Large intestine (tissue), 12 donors: ENCODE measurements at places on chromosomes 2 and 18.

DNA sequence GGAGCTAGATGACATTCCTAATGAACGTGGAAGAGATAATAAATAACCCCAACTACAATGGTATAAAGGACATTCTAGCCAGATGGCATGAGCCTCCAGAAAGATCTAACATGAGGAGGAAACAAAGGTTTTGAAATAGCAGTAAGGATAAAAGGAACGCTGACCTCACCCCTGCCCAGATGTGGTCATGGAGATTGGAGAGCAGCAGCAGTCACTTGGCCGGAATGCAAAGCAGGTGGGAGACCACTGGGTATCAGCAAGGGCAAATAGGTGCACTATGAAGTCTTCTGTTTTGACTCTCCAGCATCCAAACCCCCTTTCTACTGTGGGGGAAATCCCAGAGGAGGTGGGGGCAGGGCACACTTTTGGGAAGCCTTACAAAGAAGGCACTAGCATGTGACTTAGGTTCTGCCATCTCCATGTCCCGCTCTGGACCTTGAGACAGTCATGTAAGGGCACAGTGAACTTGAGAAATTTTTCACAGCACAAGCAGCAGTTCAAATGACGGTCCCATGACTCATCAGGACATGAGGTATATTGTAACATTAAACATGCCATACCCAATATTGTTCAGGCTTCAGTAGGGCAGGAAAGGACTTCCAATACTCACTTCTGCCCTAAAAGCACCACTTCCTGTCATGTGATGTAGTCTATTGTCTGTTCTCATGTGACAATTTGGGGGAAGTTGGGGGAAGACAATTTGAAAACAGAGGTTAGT, 55.2 kb downstream of the METTL4 start:
- peak; percentile 46 for DNase-seq

- DNase-seq: peak; percentile 65
Measured at GRCh38 chr2:43133336-43133707, 93.1 kb downstream of the ZFP36L2 start.

DNA sequence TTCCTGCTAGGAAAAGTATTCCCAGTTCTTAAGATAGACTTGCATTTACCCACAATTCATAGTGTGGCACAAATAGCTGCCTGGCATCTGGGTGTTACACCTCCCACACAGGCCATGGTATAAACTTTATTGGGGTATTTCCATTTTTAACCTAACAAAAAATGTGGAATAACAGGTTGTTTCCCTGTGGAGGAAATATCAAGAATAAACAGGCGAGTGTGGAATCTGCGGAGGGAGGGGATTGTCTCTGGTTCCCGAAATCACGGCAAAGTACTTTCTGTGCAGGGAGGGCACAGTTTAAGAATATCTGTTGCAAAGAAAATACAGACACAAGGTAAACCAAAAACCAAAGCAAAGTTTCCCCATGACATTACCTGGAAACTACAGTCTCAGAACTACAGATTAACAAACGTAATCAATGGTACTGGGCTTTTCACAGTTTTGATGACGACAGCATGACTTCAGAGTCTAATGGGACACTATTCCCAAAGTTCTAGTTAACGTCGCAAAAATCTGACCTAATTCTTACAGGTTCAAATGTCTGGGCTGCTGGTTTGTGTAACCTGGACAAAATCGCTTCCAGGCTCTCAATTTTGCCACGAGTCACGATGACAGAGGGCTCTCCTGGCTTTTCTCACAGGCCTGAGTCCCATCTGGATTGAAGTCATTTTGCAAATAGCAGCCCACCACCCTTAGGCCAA, 1.4 kb downstream of the STARD7 start:
- DNase-seq: peak; percentile 38

DNA sequence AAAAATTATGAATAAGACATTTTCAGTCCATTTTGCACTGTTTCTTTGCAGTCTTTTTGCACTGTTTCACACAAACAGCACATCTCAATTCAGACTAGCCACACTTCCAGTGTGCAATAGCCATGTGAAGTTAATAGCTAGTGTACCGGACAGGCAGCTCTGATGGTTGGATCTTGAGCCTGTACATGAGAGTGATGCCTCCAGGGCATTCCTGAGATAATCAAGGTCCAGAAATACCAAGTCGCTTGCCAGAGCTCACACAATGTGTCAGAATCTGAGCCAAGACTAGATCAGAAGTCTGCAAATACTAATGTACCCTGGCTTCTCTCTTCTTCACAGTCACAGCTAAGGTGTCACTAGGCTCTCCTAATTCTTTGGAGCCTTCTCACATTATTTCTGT, 180.2 kb downstream of the OSR1 start:
- DNase-seq: no peak

- peak; percentile 18 for DNase-seq
Measured at GRCh38 chr18:79523736-79524180, 128.0 kb downstream of the NFATC1 start.
